ENCODE measurements at places on chromosomes 5 and 9. TPM values are rescaled to one million over a fixed set of nuclear protein-coding genes. Genes with fewer than 3 reads are reported as not detected.

- no peak for DNase-seq
These were observed 11.5 kb downstream of the SFXN1 start for GRCh38 chr5:175489693-175490443.

DNA sequence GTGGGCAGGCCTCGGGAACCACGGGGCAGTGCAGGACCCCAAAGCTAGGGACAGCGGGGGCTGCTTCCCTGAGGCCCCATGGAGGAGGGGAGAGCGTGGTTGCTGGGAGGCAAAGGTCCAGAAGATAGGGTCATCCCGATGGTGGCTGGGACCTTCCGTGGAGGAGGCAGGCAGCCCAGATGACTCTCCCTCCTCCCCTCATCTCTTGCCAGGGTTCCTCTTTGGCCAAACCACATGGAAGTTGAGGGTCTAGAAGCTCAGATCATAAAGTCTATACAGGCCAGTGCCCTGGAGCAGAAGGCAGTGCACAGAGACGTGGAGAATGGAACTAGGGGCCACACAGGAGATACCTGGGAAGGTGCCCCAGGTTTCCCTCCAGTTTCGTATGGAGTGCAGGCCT is 22.6 kb downstream of the DAB2IP start:
- no peak for DNase-seq

GRCh38 chr9:15867334-15867733 is 314.5 kb downstream of the CCDC171 start:
- no peak for DNase-seq

DNA sequence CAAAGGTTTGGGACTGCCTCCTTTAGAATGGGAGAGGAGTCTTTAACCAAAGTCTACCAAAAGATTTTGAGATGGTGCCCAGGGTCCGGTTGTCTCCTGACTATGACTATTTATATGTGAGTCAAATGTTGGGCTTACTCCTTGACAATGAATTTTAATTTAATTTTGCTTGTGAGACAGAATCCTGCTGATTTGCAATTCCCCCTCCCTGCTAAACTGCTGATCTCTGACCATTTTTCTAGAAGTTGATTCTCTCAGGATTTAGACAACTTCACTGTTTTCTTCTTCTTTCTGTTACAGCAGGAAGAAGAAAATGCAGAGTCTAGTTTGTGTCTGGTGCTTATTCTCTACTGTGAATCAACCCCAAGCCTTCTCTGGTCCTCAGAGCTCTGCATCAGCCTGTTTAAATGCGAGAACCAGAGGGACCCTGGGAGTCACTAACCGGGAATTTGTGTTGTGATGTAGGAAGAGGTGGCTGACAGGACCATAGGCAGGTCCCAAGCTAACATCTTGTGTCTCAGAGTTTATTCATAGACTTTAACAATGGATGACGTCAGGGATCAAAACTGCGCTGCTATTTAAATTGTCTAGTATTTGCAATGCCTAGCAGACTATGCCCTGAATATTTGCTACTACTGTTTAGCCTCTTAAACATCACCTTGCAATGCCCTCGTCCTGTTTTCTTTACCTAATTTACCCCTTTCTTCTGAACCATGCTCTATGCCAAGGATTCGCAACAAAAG is 124.0 kb upstream of the TAF11L2 start:
- no peak for DNase-seq

GRCh38 chr5:67561151-67561932 is 364.7 kb upstream of the CD180 start:
- no peak for DNase-seq

The CCDC180 gene
- 16.1 TPM for total RNA-seq

The PCDHGA5 gene
- total RNA-seq, result 3.6 TPM

Data from skin of body (tissue), 3 donors.